ENCODE measurements at places on chromosomes 4 and X. TPM values are rescaled to one million over a fixed set of nuclear protein-coding genes. Genes with fewer than 3 reads are reported as not detected.
A peak's percentile ranks its signal among the peaks of the same experiment; 100 is the strongest.

DNA sequence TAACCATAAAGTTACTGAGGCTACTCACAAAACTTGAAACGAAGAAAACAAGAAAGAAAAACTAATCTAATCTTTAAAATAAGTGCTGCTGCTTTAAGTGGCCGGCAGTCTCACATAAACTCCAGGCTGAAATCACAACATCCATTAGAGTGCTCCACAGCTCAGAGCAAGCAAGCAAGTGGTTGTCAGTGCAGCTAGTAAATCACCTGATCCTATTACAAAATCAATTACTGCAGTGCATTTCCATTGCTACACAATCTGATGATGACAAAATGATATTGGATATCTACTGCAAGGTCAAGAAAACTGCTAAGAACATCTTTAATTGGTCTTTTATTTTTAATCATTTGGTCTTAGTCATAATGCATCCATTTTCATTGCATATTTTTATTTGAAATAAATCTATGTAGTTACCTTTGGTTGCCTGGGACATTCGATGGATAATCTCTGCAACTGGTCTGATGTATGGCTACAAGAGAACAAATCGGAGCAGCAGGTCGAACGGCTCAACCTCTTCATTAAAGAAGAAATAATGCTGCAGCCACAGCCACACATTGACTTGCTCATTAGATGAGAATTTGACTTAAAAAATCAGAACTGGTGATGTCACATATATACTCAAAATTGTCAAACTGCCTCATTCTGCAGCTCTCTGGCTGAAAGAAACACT, 87.7 kb downstream of the FBXW7 start:
- no peak for DNase-seq

GRCh38 chr4:54102531-54103106, 2.7 kb downstream of the GSX2 start:
- DNase-seq, result no peak

Gene RRH
- 0.51 TPM for polyA plus RNA-seq

DNA sequence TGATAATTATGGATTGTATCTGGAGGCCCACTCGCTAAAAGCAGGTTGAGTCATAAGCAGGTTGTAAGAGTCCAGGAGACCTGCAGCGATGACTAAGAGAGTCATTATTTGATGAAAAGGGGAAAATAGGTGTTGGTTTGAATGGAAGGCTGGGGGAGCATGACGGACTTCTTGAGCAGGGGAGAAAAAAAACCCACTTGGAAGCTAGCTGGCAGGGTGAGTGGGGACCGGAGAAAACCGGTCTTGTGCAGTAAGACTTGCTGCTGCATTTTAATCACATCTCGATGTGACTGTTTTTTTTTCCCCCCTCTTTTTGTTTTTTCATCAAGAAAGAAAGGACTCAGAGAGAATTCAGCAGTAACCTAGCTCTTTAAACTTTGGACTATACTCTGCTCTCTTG, 90.0 kb downstream of the IGSF1 start:
- DNase-seq, result no peak

GRCh38 chrX:2664502-2664901, 26.6 kb upstream of the CD99 start:
- DNase-seq, result peak; percentile 69

- no peak for DNase-seq
Measured at GRCh38 chr4:4590546-4590945, 48.7 kb upstream of the STX18 start.

DNA sequence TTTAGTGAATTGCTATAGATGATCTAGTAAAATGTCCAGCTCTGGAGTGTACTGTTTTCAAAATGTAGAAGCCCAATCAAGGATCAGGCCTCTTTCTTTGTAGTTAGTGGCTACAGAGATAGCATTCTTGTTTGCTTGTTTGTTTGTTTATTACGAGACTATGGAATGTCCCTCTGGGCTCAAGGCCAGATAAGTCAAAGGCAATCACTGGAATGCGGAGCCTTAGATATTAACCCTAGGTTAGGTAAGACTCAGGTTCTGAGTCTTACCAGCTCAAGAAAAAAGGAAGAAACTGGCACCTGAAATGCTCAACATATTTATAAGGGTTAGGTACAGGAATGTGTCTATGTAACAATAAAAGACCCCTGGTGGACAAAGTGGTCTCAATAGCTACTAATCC, 261.5 kb downstream of the SLC7A11 start:
- no peak for DNase-seq

DNA sequence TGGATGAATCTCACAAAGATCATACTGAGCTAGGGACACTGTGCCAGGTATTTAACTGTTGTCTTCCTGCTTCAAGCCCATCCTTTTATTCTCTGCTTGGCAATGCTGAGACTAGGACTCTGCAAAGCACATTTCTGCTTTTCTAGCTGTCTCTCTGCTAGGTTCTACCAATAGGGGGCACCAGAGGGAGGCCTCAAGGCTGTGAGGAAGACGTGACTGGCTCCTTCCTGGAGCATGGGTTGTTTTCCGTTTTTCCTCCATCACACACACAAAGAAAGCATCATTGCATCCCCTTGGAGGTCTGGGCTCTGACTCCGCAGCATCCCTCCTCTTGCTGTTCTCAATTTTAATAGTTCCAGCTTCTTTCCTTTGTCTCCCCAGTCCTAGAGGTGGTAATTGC, 10.9 kb upstream of the DCTD start:
- DNase-seq, result no peak

GRCh38 chr4:2081540-2081939, 22.4 kb downstream of the NAT8L start:
- DNase-seq, result no peak

Gene ACE2
- 78.9 TPM for polyA plus RNA-seq

DNA sequence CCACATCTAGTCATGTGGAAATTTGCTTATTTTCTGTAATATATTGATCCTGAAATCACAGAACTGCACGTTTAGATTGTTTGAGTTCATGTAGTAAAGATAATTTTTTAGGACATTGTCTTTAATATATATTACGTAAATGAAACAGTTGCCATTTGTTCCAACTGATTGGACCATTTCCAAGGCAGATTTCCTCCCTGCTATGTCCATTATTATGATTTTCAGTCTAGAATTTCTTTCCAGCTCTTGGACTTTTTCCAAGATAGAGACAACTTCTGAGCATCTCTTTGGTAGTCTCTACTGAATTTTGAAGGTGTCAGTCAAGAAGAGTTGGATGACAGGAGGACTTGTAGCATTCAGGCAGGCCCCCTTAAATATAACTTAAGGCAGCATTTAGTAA, 94.6 kb downstream of the STIM2 start:
- DNase-seq, result no peak

DNA sequence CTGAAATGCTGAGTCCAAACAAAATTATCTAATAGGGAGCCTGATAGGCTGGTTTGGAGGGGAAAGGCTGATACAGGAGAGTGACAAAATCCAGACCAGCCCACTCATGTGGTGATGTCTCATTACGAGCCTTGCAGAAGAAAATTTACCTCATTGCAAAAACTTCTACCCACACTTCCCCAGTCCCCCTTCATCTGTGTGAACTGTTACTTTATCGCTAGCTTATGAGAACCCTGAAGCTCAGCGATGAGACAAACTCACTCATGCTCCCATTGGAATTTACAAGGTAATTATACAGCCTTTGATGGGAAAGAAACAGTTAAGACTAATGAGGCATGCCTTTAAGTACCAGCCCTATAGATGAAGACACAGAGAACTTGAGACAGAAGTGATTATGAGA, 76.1 kb downstream of the ARHGAP6 start:
- DNase-seq, result no peak

- DNase-seq, result no peak
Measured at GRCh38 chr4:164989471-164989870, 12.0 kb upstream of the TRIM61 start.
